ENCODE measurements at places on chromosomes 13 and 19.

- DNase-seq = no peak
Measured at GRCh38 chr13:99254830-99255229, 3.3 kb downstream of the GPR18 start.

DNA sequence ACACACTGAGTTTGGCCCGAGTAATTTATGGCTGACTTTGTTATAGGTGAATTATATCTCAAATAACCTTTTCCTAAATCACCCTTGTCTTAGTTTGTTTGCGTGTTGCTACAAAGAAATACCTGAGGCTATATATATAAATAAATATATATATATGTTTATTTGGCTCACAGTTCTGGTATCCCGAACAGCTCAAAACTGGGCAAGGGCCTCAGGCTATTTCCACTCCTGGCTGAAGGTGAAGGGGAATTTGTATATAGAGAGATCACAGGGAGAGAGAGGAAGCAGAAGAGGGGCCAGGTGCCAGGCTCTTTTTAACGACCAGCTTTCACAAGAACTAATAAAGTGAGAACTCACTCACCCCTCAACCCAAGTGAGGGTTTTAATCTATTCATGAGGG, 159.9 kb upstream of the STARD13 start:
- no peak for DNase-seq

DNA sequence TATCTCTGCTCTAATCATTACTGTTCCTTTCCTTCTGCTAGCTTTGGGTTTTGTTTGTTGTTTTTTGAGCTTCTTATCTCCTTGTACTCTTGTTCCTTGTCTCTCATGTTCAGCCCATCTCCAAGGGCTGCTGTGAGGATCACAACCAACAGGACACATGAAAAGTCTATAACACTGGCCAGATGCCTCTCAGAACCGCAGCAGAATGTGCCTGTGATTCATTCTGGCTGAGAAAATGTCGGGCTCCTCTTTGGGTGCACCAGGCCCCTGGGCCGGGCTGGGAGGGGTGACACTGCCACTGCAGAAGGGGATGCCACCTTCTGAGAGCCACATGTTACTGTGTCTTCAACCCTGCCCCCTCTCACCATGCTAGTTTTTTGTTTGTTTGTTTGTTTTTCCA, 48.0 kb downstream of the GGACT start:
- no peak for DNase-seq

DNA sequence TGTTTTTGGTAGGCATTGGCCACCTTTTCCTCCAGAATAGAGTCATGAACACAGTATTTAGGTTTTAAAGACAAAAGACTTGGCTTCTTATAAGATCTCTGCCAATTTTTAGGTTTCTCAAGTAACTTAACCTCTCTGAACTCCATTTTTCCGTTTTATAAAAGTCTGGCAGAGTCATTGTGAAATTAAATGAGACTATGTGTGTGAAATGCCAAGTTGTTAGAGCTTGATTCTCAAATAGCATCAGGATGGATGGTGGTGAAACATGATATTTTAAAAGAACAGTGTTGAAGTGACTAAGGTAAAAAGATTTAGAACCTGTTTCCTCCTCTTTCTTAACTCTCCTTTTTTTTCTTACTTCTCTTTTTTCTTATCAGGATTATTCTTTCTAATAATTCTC, 617.7 kb upstream of the SLITRK1 start:
- no peak for DNase-seq

DNA sequence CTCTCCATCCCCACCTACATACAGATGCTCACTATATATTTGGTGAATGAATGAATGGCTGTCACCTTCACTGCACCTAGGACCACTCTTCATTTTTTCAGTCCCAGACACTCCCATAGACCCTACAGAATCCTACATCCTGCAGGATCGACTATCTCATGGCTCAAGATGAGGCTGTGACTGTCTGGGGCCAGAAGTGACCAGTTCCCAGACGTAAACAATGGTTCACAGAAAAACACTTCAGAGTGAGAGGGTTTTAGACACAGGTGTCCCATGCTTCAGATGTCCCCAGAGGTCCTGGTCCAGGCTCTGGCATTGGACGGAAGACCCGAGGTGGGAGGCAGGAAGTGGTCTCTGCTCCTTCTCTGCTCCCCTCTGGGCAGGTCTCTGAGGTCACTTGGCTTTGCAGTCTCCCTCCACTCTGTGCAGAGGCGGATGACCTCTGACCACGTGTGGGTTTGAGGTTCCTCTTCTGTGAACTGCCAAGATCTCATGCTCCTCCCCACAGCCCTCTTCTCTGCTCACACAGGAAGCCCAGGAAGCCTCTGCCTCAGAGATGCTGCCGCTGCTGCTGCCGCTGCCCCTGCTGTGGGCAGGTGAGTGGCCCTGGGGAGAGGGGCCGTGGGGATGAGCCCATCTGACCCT, 24.9 kb downstream of the SIGLEC7 start:
- DNase-seq = no peak

- no peak for DNase-seq
Measured at GRCh38 chr13:67518785-67519184, 288.6 kb upstream of the PCDH9 start.
